ENCODE measurements at places on chromosomes 12 and 14.

DNA sequence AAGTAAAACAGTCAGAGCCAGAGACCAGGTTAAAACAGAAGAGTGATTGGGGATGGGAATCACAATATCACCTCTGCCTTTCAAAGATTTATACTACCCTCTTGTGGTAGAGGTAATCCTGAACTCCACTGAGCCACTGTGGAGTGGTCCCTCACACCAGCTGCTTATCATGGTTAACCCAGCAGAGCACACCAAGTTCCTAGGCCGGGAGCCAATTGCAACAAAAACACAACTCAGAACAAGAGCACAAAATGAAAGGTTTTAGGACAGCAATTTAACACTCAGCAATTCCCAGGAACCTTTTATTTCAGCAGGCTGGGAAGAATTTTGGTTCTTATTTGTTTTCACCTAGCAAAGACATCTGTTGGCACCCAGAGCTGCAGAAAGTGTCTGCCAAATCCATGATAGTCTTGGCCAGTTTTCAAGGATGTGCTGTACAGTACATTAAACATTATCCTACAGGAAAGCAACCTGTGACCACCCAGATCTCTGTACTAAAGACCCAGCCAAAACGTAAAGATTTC lies 220.5 kb upstream of the ATXN7L3B start:
- no peak for DNase-seq

- no peak for DNase-seq
These were observed 59.0 kb downstream of the CACNA1C start for GRCh38 chr12:2111826-2112225.

DNA sequence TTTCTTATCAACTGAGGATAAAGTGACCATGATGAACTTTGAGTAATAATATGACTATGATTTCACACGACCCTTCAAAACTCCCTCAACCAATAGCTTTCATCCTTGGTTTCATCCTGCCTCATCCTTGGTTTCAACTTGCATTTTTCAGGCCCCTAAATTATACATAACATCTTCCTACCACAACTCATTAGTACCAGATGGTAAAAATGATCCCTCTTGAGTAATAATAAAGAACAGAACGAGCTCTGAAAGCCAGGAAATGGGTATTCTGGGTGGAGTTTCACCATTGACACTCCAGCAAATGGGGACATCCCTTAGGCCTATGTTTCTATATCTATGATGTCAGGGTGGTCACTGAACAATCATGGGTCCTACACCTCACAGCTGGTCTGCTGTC lies 72.1 kb upstream of the LMNTD1 start:
- no peak for DNase-seq

- no peak for DNase-seq
These were observed 43.5 kb downstream of the GTF2A1 start for GRCh38 chr14:81177225-81177624.

DNA sequence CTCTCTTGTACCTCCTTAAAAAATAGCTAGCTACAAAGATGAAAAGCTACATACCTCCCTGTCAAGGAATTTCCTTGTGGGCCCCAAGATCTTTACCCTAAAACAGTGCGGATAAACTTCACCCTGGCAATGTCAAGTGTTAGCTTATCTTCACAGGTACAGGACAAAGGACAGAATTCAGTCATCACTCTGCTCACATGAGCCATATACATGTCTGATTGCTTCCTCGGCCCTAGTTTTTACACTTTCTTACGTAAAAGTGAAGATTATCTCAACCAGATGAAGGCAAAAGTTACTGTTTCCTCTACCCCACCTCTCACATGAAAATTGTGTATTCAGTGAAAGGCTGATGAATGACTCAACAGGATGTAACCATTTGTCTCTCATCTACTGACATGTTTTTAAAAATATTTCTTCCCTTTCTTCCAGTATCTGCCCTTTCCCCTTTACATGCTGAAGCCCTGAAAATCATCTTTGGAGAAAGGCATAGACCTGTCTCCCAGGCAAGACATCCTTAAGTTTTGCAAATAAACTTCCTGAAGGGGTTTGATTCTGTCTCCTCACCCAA lies 890.1 kb downstream of the GALC start:
- DNase-seq = no peak

- no peak for DNase-seq
These were observed 133.2 kb downstream of the MGAT4C start for GRCh38 chr12:86122846-86123468.

GRCh38 chr14:75250800-75251199 lies 27.8 kb upstream of the FOS start:
- DNase-seq = no peak

- DNase-seq = no peak
These were observed 75.3 kb downstream of the GARIN6 start for GRCh38 chr12:99722690-99723486.

GRCh38 chr14:102560458-102561261 lies 31.8 kb upstream of the RCOR1 start:
- no peak for DNase-seq

DNA sequence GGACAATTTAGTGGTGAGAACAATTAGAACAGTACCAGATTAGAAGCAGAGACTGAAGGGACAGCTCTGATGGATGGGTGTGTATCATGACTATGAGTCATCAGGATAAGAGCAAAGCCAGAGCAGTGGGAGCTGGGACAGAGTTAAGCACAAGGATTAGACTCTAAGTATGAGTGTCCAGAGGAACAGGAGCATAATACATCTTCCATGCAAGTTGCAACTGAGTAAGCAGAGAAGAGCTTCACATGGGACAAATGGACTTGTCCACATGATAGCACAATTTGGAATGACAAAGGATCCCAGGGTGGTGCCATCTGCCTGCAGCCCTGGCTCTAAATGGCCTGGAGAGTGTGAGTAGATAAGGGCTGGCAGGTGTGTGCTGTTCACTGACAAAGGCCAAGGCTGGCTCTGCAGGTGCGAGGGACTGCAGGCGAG lies 226.4 kb upstream of the CAND1 start:
- DNase-seq = no peak

GRCh38 chr14:80609055-80609454 lies 332.5 kb downstream of the CEP128 start:
- no peak for DNase-seq

DNA sequence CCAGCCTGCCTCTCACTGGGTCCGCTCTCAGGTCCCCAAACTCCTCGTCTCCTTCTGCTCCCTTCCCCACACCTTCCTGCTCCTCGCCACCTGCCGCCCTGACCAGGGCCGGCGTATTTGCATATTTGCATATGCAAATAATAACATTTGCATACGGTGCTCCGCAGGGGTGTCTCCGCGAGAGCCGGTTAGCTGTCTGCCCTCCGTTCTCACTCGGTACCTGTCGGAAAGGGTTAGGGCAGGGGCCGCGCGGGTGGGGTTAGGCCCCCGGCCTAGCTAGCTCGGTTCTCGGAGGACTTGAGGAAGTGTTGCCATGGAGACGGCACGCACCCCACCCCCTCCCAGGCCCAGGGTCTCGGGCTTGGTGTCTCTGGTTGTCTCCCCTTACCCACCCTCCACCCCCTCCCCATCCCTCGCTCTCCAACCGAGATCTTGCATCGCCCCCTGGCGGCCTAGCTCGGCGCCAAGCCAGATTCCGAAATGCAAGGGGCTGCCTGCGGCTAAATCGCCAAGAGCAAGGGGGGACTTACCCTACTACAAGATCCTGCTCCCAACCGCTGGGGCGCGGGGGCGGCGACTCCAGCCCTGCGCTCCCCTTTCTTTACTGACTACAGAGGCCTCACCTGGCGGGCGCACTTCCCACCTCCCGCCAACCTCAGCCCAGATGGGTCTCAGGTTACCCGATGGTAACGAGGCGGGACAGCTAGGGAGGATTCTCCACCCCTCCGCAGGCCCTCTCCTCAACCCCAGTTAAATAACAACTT lies 8.1 kb downstream of the STAC3 start:
- peak; percentile 78 for DNase-seq

- no peak for DNase-seq
These were observed 910.1 kb downstream of the GALC start for GRCh38 chr14:87082917-87083316.

GRCh38 chr12:75872762-75873161 lies 158.8 kb downstream of the PHLDA1 start:
- DNase-seq = no peak

DNA sequence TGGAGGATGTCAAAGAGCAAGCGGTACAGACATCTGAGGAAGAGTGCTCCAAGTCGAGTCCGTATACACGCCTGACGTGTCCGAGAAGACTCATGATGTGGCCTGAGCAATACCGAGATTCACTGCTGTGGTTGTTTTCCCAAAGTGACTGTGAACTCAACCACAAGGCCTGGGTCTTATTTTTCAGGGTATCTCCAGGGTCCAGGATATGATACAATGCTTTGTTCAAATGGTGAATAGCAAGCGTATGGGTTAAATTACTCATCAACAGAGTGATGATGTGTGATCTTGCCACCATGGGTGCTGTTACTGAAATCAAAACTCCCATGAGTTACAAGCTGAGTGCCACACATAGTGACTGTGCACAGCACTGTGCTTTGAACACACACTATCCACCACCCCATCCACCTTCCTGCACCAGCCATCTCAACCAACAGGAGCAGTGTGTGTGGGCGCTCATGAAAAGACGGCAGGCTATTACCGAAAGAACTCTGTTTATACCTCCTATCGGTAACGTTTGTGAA lies 109.6 kb downstream of the BCAT1 start:
- peak; percentile 69 for DNase-seq

DNA sequence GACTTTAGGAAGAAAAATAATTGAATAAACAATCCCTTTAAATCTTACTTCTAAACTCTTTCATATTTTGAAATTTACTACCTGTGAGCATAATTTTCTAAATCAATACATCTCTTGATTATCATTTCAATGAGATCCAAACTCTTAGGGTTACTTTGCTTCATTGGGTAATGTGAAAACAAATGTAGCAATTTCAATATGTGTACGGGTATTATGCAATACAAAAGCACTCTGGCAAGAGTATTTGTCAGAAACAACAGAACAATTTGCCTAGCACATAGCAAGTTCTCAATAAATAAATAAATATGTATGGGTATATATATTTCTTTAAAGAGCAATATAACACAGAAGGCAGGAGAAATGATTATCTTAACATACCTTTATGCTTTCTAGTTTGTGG lies 77.1 kb downstream of the PLEKHG7 start:
- no peak for DNase-seq

DNA sequence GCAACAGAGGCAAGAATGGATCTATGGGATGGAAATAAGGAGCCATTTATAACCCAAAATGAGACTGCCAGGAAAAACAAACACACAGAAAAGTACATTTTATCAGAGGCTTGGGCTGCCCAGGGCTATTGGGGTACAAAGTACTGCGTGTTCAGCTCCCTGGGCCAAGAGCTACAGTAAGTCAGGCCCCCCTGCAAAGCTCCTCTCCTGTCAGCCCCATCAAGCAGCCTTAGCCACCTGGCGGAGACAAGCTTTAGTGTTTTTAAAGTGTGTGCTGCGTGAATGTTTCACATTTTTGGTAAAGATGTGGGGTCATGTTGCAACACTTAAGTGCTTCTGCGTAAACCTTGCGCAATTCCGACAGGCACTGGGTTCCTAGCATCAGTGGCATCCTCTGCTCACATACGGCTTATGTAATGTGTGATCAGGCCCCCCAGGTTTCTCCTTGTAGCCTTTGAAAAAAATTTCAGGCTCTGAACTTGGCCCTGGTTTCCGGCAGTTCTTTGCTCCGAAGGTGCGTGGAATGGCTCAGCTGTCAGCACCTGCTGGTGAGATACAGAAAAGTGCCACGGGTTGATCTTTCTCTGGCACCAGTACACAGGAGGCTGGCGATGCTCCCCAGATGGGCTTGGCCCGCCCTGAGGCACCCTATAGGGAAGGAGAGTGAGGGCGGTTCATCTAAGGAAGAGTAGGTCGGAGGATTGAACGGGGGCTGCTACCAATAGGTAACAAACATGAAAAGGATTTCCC lies 198.7 kb upstream of the EEA1 start:
- DNase-seq = no peak

GRCh38 chr14:90522571-90523191 lies 125.9 kb downstream of the CALM1 start:
- DNase-seq = no peak

- DNase-seq = no peak
These were observed 1.4 kb upstream of the SOX5 start for GRCh38 chr12:23950775-23951451.

GRCh38 chr12:15788233-15789219 lies 662 bp downstream of the EPS8 start:
- peak; percentile 4 for DNase-seq

GRCh38 chr12:12147111-12147510 lies 76.4 kb downstream of the BCL2L14 start:
- DNase-seq = no peak

DNA sequence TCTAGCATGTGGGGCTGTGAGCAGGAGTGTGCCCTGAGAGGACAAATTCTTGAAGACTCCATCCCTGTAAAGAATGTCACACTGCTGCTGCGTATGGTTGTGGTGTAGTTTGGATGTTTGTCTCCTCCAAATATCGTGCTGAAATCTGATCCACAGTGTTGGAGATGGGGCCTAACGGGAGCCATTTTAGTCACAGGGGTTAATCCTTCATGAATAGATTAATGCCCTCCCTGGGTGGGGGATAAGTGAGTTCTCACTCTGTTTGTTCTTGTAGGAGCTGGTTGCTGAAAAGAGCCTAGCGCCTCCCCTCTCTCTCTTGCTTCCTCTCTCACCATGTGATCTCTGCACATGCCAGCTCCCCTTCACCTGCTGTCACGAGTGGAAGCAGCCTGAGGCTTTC lies 94.5 kb upstream of the VASH1 start:
- DNase-seq = no peak

DNA sequence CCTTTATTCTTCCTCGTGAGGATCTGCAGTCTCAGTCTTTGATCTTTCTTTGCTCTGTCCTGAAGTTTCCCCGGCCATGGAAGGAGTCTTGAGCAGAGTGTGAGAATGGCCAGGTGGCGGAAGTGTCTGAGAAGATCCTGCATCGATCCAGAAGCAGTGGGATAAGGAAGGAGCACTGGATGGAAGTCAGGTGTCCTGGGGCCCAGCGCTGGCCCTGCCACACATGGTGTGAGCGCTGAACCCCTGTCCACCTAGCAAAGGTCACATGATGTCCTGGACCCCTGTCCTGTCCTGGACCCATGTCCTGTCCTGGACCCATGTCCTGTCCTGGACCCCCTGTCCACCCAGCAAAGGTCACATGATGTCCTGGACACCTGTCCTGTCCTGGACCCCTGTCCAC lies 111.8 kb upstream of the MED13L start:
- no peak for DNase-seq

DNA sequence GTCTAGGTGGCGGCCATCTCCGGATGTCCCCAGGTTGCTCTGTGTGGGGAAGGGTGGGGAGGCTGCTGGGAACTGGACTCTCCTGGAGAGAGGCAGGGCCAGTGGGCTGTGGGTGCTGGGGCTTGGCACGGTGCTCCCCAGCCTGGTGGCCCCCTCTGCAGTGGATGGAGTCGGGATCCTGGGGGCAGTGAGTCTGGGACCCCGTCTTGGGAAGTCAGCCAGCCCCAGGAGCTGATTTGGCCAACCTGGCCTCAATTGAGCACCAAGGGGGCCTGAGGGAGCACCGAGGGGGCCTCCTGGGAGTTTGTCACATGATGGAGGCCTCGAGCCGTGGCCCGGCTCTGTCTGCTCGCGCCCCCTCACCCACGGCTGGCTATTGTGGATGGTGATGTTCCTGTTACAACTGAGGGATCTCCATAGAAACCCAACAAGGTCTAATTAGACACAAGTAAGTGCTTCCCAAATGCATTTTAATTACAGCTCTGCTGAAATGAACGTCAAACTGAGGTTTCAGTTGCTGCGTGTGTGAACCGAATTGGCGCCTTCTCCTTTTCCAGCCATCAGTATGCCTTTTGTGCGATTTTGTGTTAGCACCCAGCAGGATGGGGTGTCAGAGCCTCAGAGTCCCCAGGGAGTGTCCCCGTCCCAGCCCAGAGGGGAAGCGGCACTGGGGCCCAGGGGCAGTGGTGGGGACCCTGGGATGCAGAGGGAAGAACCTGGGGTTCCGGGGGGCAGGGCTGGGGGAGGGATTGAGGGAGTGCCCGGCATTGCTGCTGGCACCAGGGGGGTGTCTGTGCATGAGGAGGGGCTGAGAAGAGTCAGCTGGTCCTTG lies 71.8 kb downstream of the KIF26A start:
- DNase-seq = no peak

Data from stimulated activated CD4-positive, alpha-beta T cell treated with anti-CD3 and anti-CD28 coated beads, Interleukin-2, amount 100 ng/mL, for 24 hours (primary cell).